ENCODE measurements at places on chromosomes 6 and 20.

DNA sequence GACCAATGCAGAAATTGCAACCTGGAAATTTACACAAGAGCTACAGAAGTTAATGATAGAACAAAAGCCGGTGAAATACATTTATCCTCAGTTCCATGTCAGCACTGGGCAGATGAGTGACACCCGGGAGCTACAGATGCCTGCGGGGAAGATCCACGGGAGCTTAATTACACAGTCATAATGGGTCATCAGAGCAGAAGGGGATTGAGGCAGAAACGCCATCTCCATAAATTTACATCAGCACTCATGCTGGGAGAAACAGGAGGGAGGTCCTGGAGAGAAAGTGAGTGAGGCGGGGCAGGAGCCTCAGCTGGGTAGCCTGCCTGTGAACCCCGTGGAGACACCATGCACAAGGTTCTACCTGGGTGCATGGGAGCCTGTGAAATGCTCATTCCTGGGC, 37.6 kb upstream of the CST7 start:
- no peak for DNase-seq

GRCh38 chr6:152402791-152403190, 234.4 kb downstream of the SYNE1 start:
- no peak for DNase-seq

GRCh38 chr6:88614316-88614877, 349.0 kb downstream of the RNGTT start:
- no peak for DNase-seq

- DNase-seq: no peak
Observed at GRCh38 chr20:36270744-36271638, 34.7 kb downstream of the AAR2 start.

DNA sequence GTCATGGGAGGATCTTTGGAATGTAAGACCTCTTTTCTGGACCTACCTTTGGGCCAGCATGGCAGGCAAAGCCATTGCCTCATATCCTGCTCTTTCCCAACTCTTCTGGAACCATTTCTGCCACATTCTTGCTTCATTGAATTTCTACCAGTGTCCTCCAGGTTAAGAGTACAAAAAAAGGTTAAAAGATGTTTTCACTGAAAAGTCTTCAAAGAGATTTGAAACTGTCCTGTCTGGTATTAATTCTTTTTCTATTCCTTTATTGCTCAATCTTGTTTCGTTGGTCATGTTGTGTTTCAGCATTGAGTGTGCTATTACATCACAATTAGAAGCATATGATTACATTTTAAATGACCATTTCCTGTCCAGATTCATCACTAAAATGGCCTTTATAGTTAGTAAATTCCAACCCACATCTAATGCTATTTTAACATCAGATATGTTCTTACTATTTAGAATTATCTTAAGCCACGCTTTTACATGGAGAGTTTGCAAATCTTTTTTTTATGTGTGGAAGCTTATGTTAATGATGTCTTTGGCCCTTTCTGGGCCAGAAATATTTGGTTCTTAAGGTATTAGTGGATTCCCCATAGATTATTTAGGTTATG, 450.9 kb downstream of the GJA1 start:
- no peak for DNase-seq

DNA sequence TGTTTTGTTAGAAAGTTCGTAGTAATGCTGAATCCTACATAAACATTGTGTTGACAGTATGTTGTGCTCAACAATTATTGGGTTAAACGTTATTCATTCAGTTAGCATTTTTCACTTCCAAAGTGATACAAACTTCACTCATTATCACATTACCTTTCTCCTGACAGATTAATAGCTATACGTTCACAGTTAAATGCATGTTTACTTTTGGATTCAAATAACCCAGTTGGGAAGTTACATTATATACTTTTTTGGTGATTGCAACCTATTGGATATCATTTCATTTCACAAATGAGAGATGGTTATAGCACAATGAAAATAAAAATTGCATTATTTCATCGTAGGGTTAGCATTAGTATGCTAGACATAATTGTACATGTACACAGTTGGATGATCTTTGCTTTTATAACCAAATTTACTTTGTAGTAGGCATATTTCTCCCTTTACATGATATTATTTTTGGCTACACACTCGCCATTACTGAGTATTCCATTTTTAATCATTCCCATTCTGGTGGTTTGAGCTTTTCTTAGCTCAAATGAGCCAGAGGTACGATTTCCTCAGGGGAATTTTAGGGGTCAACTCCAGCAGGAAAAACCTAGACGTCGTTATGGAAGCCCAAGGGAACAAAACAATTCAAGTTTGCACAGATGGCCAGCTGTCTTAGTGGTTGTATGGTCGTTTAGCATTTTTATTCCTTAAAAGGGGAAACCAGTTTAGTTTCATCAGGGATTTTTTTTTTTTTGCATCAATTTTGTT, 2.1 kb upstream of the HIVEP1 start:
- DNase-seq: no peak

GRCh38 chr6:78089531-78089930, 436.7 kb downstream of the MEI4 start:
- DNase-seq: no peak

DNA sequence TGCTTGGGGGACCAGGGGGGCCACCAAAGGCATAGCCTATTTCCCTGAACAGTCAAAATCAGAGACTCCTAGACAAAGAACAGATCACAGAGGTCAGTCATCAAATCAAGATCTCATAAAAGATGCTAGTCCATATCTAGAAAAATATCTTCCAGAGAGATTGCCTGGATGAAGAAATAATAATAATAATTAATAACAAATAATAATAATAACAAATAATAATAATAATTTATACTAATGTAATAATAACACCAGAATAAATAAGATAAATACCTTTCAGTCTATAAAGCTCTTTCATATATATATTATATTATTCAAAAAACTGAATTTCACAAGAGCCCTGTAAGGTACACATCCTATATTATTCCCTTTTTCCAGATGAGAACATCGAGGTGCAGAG, 129.6 kb downstream of the PAX1 start:
- no peak for DNase-seq
